ENCODE measurements at places on chromosomes 12 and 14.
A peak's percentile ranks its signal among the peaks of the same experiment; 100 is the strongest.

- no peak for DNase-seq
Observed at GRCh38 chr12:26119391-26119989, 5.3 kb downstream of the BHLHE41 start.

DNA sequence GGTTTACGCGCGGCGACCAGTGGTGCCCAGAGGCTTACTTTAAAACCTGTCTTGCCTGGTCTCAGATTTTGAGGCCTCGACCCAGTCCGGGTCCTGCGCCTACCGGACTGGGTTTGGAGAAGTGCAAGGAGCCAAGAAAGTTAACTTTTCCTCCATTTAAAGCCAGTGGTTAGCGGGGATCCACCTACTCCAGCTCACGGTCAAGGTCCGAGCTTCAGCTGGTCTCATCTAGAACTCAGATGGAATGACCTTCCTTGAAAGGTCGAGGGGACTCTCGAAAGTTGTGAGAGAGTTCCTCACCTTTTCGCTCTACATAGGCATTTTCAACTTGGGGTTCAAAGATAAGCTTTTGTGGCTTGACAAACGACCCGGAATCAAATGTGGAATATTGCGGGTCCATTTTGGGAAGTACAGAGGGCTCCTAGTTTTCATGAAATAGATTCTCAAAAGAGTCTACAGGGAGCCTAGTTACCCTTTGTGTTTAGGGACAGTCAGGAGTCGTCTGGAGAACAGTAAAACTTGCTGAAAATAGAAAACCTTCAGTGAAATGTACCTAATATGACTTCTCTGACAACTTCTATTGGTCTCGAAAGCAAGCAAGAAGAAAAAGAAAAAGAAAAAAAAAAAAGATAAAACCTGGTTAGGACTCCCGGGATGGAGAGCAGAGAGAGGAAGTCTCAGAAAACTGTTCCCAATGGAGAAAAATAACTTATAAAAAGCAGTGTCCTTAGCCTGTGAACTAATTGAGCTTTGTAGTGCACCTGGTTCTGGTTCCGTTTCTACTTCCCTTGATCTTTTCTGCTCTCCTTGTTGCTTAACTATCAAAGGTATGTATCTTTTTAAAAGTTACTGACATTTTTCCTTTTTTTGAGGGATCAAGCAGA is 1.4 kb downstream of the KCNMB4 start:
- DNase-seq: no peak

GRCh38 chr14:57865403-57866198 is at the start of gene SLC35F4:
TSS of gene SLC35F4 (minus strand) at chr14:57866092.
- peak; percentile 27 for DNase-seq

- DNase-seq: no peak
Observed at GRCh38 chr14:37147310-37147880, 25.0 kb downstream of the SLC25A21 start.

DNA sequence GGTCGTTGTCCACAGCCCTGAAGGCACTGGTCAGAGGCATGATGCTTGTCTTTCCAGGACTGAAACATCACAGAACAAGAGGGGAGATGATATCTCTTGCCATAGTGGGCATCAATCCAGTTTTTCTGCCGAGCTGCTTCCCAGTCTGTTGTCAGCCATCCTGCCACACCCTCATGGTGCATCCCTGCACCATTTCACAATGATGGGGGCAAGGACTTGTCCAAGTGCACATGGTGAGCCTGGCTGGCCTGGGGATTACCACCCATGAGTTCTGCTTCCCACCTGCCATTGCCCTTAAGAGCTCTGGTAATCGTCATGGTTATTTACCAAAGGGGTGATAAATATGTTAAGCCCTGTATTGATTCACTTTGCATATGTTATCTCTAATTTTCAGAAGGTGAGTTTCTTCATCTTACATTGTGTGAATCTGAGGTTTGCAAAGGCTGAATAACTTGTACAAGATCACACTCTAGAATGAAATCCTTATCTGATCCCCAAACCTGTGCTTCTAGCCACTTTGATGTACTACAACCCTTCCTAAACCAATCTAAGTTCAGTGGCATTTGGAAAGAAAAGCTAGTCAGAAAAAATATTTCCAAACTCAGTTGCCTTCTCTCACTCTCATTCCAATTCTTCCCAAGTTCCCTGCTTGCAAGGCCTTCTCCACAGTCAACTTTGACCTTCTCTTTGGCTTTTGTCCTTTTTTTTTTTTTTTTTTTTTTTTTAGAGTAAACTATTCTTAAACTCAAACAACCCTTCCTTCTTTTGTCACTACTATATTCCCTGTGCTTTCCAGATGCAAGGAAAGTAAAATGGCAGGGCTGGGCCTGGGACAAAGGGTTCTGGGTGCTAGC is 2.3 kb downstream of the AVIL start:
- DNase-seq: no peak

DNA sequence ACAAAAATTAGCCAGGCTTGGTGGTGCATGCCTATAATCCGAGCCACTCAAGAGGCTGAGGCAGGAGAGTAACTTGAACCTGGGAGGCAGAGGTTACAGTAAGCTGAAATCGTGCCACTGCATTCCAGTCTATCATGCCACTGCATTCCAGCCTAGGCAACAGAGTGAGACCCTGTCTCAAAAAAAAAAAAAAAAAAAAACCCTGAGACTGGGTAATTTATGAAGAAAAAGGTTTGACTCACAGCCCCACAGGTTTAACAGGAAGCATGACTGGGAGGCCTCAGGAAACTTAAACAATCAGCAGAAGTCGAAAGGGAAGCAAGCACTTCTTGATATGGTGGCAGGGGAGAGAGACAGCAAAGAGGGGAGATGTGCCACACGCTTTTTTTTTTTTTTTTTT is 123.2 kb downstream of the GXYLT1 start:
- DNase-seq: no peak

- peak; percentile 73 for DNase-seq
Observed at GRCh38 chr12:11653215-11653753, 3.8 kb downstream of the ETV6 start.

- no peak for DNase-seq
Observed at GRCh38 chr12:50984586-50985298, 32.4 kb downstream of the HIGD1C start.

DNA sequence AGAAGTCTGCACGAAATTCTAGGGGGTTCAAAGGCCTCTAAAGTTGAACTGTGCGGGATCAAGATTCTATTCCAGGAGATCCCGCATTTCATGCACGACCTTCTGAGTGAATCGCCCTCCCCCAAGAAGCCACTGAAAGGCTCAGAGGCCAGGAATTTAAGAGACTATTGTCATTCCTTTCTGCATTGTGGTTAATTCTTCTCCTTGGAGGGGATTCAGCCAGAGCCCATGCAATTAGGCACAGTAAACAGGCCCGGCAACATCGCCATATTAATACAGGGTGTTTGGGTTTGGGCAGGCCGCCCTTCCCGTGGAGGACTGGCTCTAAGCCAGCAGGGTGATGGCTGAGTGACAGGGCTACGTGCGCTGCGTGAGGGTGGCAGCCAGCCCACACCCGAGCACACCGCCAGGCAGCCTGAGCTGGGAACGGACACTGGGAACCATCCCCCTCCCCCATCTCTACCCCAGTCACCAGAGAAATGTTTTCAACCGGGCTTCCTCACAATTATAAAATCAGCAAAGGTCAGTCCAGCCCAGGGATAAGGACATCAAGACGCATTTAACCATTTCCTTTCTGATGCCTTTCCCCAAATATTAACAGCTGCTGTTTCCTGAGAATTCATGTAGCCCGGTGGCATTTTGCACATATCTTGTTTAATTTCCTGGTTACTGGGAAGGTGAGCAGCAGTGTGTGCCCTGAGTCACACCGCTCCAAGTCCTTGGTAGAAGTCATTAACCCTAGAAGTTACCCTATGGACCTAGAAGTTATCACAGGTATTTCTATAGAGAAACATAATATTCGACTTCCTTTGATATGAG is 12.5 kb downstream of the EGLN3 start:
- DNase-seq: no peak

GRCh38 chr12:83102499-83102898 is 415.8 kb downstream of the TMTC2 start:
- DNase-seq: no peak

GRCh38 chr14:69983317-69983716 is 104.1 kb downstream of the SMOC1 start:
- no peak for DNase-seq

- no peak for DNase-seq
Observed at GRCh38 chr12:39341179-39341578, 101.7 kb downstream of the KIF21A start.

GRCh38 chr12:47715393-47715876 is 9.6 kb upstream of the RPAP3 start:
- peak; percentile 87 for DNase-seq

DNA sequence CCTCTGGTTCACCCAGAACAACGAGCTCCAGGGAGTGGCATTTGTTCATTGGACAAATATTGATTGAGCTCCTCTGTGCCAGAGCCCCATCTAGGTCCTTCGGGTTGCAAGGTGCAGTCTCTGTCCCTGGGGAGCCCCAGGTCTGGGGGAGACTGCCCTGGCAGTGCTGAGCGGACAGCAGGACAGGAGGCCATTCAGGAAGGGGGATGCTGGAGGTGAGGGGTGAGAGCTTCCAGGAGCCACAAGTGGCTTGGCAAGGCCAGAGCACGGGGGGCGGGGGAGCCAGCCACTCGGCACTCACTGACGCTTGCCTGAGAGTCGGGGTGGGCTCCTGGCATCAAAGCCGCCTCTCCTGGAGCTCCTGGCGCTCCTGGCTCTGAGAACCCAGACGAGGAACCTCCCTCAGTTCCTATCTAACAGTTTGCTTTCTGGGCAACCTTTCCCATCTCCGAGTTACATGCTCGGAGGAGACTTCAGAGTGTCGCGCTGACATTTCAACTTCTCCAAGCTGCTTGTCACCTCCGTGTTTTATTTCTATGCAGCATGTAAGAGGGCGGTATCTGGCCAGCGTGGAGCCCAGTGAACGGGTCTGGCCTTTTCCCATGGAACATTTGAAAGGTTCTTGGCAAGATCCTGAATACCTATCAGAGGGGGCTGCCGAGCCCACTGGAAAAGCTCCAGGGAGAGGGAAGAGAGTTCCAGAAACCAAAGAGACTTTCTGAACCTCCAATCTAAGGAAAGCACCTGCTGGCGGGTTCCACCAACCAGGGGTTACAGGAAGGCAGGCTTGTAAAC is 62.0 kb upstream of the BCL11B start:
- DNase-seq: no peak

DNA sequence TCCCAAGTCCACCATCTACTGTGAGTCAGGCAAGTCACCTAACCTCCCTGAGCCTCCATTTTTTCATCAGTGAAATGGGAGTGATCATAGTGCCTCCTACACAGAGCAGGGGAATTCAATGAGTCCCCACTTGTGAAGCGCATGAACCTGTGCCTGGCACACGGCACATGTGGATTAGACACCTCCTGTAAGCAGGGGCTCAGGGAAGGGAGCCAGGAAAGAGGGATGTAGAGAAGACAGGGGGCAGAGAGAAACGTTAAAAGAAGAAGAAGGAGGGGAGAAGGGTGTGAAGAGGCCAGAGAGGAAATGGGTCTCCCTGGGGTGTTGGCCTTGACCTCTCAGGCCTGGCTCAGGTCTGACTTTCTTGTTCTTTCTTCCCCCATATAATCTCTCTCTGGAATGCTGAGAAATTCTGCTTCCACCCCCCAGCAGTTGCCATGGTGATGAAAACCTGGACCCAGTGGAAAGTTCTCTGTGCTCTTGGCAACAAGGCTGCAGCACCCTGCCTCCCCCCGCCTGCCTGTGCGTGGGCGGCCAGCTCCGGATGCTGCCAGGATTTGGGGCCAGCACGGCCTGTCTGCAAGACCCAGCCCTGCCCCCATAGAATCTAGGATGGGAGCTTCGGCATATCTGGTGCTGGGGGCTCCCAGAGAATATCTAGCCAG is 94.5 kb downstream of the CALM1 start:
- no peak for DNase-seq

DNA sequence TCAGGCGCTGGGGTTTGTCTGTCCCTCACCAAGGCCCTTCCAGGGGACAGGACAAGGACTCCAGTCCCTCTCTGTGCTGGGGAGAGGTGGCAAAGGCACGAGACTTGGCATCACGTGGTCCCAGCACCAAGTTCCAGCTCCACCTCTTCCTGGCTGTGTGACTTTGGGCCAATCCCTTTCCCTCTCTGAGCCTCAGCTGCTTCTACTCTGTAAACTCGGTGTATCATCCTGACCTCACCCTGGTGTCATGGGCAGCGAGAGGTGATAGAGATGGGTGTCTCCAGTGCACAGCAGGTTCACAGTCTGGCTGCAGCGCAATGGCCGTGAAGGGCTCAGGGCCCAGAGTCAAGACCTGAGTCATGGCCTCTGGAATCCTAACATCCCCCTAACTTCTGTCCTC is 54.0 kb downstream of the MVK start:
- no peak for DNase-seq

DNA sequence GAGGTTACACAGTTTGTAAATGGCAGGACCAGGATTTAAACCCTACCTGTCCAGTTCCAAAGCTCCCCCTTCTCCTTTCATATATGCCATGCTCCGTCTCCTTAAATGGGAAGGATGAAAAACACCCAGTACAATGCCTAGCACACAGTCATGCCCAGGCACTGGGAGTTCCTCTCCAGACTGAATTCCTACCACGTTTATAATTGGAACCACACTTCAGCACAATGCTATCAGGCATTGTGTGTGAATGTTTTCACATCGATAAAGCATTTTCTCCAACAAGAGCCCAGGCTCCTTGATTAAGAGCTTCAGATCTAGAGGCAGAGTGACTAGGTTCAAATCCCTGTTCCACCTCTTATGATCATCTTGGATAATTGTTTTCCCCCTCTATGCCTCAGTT is 2.7 kb upstream of the NUAK1 start:
- DNase-seq: no peak

GRCh38 chr12:89787763-89788162 is 79.1 kb upstream of the ATP2B1 start:
- DNase-seq: no peak

- peak; percentile 77 for DNase-seq
Observed at GRCh38 chr14:31206536-31207286, 882 bp downstream of the HECTD1 start.

DNA sequence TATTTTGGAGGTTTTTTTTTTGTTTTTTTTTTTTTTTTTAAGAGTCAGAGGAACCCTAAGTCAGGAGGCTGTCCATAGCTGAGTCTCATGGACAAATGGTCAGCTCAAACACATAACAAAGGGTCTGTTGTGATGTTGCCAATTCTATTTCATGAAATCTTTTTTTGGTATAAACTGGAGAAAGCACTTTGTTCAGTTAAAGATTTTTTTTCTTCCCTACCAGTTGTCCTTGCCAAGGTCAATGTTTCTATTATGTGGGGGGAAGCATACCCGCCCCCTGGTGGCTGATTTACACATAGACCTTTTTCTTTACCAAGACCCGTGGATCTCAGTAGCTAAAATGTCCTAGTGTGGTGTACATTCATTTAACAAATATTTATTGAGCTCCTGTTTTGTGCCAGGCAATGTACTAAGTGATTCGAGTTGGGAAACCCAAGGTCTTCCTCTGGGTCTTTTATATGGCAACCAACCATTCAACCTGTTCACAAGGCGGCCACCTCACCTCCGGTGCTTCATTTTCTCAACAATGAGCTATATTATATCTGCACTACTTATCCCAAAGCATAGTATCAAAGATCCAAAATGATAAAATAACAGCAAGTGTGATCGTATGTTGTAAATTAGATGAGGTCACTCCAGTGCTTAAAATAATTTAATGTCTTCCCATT is 214.5 kb downstream of the PAH start:
- DNase-seq: peak; percentile 52
